ENCODE measurements at places on chromosomes 1 and 21. TPM values are rescaled to one million over a fixed set of nuclear protein-coding genes. Genes with fewer than 3 reads are reported as not detected.

Gene RAP1GAP
- 18.8 TPM for total RNA-seq

Gene FGR
- 0.41 TPM for total RNA-seq

Gene C4BPA
- total RNA-seq = not detected

Gene PTPN22
- total RNA-seq = 0.82 TPM

Gene EFNA1
- 4.1 TPM for total RNA-seq

Gene VSIG8
- not detected for total RNA-seq

Gene CTTNBP2NL
- 22.8 TPM for total RNA-seq

Gene VCAM1
- total RNA-seq = 16.3 TPM

Gene MMP23B
- 0.82 TPM for total RNA-seq

Gene RAB42
- 1.2 TPM for total RNA-seq

Gene CFAP74
- 0.41 TPM for total RNA-seq

Gene FAM110D
- 0.82 TPM for total RNA-seq

Gene YY1AP1
- 527 TPM for total RNA-seq

Gene NHLH1
- 0.41 TPM for total RNA-seq

Gene F13B
- not detected for total RNA-seq

Gene HUNK
- total RNA-seq = 7.7 TPM

Gene UBE2U
- not detected for total RNA-seq

Gene GSTM4
- total RNA-seq = 3.7 TPM

Measured in frontal cortex (tissue), 4 donors.